Ureter (tissue), 1 donor: ENCODE measurements at places on chromosomes 6 and 20. TPM values are rescaled to one million over a fixed set of nuclear protein-coding genes. Genes with fewer than 3 reads are reported as not detected.

The CPNE5 gene
- total RNA-seq: 3.6 TPM

The MYCT1 gene
- total RNA-seq: 11.5 TPM

The PRND gene
- not detected for total RNA-seq

The PLEKHG1 gene
- total RNA-seq: 78.9 TPM
